ENCODE measurements at places on chromosomes 2 and 18.
A peak's percentile ranks its signal among the peaks of the same experiment; 100 is the strongest.

GRCh38 chr18:10086458-10087210 is 172.8 kb downstream of the VAPA start:
- peak; percentile 98 for DNase-seq

DNA sequence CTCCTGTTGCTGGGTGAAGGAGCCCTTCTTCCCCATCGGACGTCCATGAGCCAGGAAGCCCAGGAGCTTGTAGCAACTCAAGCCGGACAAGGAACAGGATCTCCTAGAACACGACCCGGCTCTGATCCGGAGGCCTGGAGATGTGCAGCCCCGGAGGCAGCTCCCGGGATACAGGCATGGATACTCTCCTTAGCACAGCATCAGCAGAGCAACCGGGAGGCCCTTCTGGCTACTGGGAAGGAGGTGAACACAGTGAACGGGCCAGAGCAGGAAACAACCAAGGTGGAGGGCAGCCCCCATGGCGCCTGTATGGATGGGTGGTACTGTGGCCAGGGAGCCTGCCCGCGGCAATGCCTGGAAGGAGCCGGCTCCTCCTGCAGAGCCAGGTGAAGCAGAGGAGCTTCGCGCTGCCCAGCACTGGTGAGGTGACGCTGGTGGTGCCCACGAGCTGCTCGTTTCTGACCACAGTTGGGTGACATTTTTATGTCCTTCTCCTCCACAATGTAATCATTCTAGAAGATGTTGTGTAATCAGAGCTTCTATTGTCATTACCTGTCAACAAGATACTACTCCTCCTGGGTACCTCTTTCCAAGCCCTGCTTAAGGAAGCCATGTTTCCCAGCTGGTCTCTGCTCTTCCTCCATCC is 94.3 kb downstream of the TWIST2 start:
- no peak for DNase-seq

GRCh38 chr2:8490166-8490721 is 191.6 kb upstream of the ID2 start:
- DNase-seq, result no peak

- no peak for DNase-seq
Measured at GRCh38 chr2:38733300-38733971, 17.7 kb downstream of the SRSF7 start.

GRCh38 chr2:1283020-1283801 is 130.1 kb upstream of the TPO start:
- no peak for DNase-seq

DNA sequence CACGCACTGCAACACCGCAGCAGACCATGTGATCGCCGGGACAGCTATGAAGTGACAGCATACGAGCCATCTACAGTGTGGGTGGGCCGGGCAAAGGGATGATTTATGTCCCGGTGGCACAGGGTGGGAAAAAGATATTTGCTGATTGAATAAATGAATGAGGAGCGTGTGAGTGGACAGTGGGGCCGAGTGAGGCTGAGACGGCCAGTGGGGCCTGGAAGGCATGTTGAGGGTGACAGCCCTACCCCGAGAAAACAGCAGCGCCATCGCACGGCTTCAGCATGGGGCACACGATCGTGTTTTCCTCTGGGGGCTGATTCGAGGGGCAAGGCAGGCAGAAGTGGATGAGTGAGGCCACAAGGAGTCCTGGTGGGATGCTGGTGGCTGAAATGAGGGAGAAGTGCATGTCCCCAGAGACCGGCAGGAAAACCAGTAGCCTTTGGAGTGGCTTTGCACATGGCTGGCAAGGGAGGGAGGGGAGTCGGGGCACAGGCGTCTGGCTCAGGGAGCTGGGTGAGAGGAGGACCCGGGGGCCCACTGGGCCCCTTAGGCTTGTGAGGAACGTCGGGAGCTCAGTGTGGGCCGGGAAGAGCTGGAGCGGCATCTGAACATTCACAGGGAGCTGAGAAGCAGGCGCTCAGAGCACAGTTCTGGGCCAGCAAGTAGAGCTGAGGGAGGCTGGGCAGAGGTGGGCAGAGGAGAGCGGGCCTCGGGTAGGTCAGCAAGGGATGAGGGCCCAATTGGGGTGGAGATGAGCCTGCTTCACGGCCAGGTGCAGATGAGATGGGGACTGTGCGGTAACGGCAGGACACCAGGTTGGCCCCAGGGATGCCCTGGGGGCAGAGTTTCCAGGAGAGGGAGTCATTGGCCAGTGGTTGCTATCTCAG is 32.1 kb upstream of the MAL start:
- no peak for DNase-seq

GRCh38 chr2:201396595-201396994 is 39.5 kb upstream of the FLACC1 start:
- DNase-seq, result peak; percentile 10

- DNase-seq, result no peak
Measured at GRCh38 chr2:172863341-172863740, 127.7 kb downstream of the RAPGEF4 start.

DNA sequence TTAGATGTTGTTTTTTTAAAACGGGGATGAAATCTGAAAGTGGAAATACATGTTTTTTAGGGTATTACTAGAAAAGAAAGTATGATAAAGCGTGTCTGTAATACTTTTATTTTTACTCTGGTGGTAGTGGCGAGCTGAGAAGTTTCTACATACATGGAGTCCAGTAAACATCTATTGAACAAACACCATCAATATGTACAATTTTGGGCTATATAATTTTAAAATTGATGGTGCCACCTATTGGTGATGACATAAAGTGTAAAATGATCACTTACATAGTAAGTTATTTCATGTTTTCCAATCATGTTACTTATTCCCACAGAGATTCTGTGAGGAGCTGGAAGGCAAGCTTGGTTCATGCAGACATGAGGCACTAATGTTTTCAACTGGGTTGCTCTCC is 31.5 kb upstream of the NFE2L2 start:
- peak; percentile 36 for DNase-seq

DNA sequence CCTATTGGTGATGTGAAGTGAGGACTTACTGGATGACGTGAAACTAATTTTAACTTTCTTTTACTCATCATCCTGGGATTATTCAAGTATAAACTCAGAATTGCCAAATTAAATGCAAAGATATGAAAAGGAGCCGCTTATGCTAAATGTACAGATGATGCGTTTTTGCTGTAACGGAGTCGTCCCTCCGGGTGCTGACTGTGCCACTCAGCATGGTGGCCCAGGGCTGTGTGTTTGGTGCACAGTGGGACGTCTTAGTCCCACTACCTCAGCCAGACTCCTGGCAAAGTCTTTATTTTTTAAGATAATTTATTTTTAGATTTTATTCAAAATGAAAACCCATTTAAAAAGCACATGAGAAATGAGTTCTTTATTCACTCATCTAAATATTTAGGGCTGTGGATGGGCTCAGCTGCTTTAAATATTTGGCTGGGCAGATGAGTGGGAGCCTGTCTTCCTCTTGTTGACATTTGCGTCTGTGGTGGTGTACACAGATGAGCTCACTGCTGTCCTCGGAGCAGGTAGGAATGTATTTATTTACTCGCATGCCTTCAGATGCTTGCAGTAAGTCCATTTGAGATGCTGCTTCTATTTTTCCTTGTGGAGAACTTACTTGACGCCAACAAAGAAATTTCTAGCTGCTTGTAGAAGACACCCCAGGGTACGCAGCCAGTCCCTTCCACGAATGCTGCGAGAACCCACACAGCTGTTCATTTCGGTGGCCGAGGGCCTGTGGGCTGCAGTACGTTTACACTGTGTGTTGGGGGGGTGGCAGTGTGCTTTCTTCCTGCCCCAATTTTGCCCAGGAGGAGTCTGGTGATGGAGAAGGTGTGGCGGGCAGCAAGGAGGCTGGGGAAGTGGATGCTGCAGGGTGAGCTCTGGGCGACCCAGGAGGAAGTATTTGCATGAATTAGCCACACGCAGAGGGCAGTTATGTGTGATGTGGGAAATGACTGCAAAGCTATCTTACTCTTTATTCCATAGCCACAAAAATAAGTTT is 105.0 kb downstream of the AGAP1 start:
- no peak for DNase-seq

- no peak for DNase-seq
Measured at GRCh38 chr2:213740453-213740852, 456.2 kb downstream of the SPAG16 start.

DNA sequence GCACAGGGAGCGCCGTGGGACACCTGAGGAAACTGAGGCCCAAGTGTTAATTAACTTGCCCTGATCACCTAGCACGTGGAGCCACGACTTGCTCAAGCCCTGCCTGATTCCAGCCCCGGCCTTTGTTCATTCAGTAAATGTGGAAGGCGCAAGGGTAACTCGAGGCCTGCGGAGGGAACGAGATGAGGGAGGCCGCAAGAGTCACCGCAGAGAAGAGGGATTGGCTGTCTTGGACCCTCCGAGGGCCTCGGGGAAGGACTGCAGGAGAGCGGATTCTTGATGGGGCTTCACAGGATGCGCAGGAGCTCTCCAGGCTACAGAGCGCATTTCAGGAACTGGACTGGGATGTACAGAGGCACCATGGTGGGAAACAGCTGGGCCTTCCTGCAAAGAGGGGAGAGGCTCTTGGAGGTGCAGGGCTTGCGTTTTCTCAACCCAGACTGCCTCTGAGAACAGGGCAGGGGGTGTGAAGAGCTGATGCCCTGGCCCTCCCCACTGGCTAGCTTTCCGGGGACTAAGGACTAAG is 511 bp upstream of the ANKMY1 start:
- DNase-seq, result no peak

- no peak for DNase-seq
Measured at GRCh38 chr18:58484989-58485981, 143.6 kb downstream of the ALPK2 start.

- no peak for DNase-seq
Measured at GRCh38 chr2:85794491-85795121, 40.8 kb downstream of the ATOH8 start.

DNA sequence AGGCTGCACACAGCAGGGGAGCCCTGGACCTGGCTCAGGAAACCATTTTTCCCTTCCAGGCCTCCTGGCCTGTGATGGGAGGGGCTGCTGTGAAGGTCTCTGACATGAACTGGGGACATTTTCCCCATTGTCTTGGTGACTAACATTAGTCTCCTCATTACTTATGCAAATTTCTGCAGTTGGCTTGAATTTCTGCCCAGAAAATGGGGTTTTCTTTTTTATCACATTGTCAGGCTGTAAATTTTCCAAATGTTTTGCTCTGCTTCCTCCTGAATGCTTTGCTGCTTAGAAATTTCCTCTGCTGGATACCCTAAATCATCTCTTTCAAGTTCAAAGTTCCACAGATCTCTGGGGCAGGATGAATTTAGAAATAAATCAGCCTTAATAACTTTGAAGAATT is 78.2 kb downstream of the EHBP1 start:
- no peak for DNase-seq

DNA sequence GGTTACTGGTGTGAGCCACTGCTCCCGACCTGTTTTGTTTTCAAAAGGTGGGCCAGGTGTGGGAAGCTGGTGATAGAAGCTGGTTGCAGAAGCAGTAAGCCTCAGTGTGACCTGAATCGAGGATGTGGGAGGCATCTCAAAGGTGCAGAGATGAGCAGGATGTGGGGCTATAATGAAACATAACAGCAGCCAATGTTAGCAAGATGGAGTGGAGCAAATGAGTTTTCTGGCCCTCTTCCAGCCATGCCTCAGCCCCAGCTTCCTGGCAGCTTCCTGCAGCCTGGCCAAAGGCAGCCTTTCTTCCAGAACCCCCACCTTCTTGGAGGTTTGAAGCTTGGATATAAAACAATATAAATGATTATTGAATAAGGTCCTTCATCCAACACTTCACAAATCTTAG is 184.8 kb downstream of the NCK2 start:
- DNase-seq, result no peak

GRCh38 chr2:105460048-105460732 is 61.3 kb upstream of the FHL2 start:
- DNase-seq, result no peak

- no peak for DNase-seq
Measured at GRCh38 chr2:169464882-169465281, 14.4 kb upstream of the BBS5 start.

GRCh38 chr2:43345391-43345813 is 119.0 kb upstream of the ZFP36L2 start:
- DNase-seq, result no peak

DNA sequence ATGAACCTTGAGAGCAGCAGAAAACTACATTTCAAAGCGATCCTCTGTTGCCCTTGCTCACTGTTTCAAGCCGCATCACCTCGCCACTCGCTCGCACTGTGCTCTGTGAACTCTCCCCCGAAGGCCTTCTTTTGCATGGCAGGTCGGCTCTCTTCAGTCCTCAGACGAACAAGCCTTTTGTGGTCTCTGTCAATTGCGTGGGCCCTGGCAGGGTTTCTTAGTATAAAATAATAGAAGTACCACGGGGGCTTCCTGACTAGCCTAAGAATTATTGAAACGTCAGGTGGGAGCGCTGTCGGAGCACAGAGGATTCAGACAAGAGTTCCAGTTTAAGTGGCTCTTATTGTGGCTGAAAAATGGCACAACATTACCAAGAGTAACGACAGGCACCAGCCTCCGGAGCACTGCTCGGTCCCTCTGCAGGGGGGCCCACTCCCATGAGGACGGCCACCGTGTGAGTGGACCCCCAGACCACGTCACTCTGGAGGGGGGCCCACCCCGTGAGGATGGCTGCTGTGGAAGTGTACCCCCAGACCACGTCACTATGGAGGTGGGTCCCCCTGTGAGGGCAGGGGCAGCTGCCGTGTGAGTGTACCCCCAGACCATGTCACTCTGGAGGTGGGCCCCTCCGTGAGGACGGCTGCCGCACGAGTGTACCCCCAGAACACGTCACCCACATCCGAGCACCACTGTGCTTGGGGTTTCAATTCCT is 237.7 kb downstream of the HDAC4 start:
- no peak for DNase-seq

- peak; percentile 13 for DNase-seq
Measured at GRCh38 chr2:173286153-173286809, 68.4 kb upstream of the CDCA7 start.

DNA sequence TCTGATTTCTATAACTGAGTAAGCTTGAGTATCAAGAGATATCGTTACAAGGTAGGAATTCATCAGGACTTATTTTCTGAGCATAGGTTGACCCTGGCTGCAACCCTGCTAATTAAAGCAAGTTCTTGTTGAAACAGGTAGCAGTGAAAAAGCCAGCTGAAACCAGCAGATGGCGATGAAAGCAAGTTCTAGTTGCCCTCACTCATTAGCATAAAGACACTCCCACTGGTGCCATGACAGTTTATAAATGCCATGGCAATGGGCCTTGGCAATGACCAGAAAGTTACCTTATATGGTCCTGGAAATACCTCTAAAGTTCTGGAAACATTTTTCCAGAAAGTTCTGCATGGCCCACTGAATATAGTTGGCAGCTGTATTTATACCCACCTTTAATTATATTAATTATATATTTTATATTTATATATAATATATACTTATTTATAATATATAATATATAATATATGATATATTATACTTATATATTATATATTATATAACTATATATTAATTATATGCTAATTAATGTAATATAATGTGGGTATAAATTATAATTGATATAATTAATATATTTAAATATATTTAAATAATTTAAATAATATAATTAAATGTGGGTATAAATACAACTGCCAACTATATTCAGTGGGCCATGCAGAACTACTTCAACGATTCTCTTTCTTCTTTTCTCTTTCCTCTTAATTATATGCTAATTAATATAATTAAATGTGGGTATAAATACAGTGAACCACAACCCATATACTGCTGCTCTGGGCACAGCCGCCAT is 188.0 kb downstream of the CDH7 start:
- peak; percentile 17 for DNase-seq

Data from SW480 (cell line).